ENCODE measurements at places on chromosomes 5 and 9.
A peak's percentile ranks its signal among the peaks of the same experiment; 100 is the strongest.

DNA sequence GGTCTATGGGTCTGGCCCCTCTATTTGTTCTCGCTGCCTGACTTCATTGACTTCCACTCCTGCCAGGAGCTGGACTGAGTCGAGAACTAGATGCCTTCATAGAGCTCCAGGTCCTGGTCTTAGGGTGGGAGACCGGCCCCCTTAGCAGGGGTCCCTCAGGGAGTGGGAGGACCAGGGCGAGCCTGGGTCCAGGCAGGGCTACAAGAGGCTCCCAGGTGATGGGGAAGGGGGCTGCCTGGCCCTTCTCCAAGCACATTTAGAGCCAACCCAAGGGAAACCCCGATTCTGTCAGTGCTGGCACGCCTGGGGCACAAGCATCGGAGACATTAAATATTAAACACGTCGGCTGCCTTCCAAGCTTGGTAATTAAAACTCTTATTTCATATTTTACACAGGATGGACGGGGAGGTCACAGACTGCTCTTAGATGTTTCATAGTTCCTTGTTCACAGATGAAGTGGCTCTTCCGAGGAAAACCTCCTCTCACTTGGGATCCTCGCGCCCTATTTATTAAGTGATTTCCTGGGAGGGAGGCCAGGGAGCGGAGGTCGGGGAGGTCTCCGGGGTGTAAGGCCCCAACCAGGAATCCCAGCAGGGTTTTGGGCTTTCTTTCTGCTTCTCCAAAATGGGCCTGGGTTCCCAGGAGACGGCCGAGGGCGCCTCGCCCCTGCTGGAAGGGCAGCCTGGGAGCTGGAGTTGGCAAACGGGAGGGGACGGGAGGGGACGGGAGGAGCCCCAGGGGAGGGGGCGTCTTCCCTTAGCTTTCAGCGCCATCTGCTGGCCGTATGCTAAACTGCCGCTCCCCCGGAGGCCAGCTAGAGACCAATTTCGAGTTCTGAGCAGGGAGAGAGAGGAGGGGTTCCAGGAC is 23.4 kb upstream of the ZBTB43 start:
- DNase-seq = peak; percentile 86

DNA sequence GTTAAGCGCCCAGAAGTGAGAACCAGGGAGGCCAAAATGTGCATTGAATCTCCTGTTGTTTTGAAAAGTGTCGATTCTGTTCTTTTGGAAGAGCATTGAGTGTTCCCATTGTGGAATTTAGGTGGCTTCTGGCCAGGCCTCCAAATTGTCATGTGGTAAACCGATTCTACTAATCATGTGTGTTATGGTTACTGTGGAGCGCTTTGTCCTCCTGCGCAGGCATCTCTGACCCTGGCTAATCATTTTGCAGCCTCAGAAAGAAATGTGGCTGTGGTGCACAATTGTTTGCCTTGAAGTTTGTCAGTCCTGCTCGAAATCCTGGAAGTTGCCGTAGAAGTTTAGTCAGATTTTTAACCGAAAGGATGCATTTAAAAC is 121.3 kb downstream of the RASGRF2 start:
- DNase-seq = peak; percentile 76

DNA sequence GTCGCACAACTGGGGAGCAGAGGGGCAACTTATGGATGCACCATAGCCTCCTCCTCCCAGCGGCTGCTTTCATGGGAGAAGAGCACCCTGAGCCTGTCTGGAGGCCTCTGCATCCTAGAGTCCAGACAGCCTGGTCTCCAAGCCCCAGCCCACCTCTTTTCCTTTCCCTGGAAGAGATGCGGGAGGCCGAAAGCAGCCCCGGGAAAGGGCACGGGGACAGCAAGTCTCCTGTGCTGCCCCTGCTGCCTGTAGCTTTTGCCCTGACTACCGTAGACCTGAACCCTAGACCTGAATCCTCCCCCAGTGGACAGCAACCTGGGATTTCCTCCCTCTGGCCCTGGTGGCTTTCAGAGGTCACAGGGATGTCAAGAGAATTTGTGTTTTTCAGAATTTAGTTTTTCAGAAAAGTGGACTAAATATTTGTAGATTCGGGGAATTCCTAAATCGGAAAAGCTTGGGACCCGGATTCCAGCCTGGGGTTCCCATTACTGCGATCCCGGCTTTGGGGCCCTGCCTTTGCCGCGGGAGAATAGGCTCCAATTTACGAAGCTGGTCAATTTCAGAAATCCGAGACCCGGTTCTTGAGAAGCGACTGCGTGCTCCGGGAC is 4.3 kb upstream of the PITX1 start:
- no peak for DNase-seq

DNA sequence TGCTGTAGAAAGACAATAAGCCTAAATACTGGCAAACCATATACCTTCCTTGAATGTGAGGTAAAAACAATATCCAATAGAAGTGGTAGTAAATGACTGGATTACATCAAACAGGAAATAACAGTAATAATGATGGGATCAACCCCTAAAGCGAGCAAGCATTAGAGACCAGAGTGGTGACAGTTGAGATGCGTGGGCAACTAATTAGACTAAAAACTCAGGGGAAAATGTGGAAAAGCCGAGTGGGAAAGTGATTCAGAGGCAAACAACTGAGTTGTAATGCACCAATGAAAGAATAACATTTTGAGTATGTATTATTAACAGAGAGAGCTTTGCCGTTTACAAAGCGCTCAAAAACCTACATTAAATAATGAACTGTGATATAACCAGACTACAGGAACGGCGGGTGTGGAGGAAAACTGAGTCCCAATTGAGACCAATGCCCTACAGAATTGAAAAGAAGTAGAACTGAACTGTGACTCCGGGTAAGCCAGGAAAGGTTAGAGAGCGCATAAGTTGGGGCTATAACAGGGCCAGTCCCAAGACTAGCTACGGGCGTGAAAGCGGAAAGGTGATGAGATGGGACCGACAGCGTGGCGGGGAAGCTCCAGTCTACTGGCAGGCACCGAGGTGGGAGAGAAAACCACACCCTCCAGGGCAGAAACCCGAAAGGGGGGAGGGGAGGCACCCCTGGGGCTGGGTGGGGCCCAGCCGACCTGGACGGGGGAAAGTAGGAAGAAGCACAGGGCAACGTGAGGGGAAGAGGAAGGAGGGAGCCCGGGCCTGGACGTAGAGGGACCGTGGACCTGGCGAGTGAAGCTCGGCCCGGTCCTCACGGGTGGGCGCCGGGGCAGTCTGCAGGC is 592 bp downstream of the UBAP2 start:
- peak; percentile 32 for DNase-seq

- no peak for DNase-seq
Measured at GRCh38 chr5:74401946-74402320, 238.6 kb downstream of the ENC1 start.

GRCh38 chr9:14136646-14137370 is 177.1 kb downstream of the NFIB start:
- DNase-seq = no peak

- DNase-seq = no peak
Measured at GRCh38 chr5:173718469-173718868, 102.0 kb upstream of the BOD1 start.

DNA sequence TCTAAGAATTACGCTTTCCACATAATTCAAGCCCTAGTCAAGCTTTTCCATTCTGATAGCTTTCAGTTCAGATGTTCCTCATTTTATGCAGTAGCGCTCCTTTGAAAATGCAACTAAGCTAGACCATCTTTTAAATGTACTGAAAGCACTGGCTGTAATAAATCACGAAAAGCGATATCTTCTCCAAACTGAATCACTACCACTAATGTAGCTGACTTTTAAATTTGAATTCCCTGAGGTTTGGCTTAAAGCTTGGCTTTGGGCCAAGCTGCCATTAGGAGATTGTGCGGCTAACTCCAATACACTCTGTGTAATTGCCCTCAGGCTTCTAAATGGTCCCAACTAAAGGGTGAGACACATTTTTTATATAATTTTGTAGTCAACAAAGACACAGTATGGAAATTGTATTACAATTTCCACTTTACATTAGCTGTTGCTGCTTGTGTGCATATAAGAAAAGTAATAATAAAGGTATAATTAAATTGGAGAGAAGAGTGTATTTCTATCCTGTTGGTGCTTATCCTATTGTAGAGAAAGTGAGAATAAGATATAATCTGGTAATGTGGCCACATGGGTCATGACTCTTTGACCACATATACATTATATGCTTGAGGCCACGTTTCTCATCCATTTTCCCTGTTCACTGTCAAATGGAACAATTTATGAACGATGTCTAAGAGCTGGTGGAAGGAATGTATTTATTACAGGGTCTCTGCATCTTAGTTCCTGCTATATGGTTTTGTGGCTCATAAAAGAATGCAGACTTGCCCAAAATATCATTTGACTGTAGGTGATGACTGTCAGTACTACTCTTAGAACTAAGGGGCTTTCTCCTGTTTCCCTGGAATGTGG is 118.7 kb upstream of the TAF11L2 start:
- no peak for DNase-seq

- DNase-seq = no peak
Measured at GRCh38 chr5:143471666-143472464, 68.4 kb upstream of the NR3C1 start.

DNA sequence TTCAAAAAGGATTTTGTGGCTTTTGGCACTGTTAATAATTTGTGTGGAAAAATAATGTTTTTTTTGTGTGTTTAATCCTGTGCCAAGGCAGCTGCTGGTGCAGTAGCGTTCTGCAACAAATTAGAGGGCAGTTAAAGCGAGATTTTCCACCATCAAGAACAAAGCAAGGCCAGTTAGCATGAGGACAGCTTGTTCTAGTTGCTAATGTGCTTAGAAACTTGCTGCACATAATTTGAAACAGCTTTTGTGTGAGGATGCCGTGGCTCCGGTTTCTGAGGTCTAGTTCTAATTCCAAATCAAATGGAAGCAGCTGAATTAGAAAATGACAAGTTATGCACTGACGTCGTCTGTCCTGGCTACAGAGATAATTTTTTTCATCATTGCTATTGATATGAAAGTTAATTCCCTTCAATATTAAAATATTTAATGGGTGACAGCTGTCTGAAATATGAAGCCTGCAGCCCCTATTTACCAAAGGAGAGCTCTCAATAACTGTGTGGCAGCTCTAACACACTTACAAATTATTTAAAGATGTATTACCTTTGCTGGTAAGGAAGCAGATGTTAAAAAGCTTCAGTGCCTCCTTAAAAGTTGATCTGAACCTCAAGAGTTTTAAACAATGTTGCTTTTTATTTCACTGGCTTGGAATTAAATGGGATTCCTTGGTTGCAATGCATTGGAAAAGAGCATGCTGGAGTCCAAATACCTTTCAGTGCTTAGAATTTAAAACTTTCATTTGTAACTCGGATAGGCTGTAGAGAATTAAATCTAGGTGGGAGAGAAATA is 128.6 kb downstream of the SPATA31D1 start:
- DNase-seq = peak; percentile 76

DNA sequence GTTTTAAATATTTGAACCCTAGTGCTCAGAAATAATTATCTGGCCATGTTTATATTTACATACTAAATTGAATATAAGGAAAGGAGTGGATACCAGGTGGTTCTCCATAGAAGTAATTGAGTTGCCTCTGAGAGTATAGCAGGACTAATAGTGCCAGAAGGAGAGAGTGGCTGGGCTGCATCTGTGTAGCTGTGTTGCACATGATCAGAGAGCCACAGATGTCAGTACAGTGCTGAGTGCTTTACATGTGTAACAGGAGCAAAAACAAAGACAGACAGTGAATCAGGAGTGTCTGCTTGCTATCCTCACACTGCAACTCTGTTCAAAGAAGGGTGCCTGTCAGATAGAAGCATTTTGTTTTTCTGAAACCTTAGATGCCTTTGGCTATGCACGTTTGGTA is 353.9 kb upstream of the PAPPA start:
- no peak for DNase-seq

GRCh38 chr9:130918101-130918825 is 20.8 kb downstream of the FIBCD1 start:
- no peak for DNase-seq

GRCh38 chr9:86353655-86354010 is 577 bp downstream of the TUT7 start:
- no peak for DNase-seq

GRCh38 chr5:85998656-85999055 is 619.1 kb upstream of the COX7C start:
- no peak for DNase-seq

DNA sequence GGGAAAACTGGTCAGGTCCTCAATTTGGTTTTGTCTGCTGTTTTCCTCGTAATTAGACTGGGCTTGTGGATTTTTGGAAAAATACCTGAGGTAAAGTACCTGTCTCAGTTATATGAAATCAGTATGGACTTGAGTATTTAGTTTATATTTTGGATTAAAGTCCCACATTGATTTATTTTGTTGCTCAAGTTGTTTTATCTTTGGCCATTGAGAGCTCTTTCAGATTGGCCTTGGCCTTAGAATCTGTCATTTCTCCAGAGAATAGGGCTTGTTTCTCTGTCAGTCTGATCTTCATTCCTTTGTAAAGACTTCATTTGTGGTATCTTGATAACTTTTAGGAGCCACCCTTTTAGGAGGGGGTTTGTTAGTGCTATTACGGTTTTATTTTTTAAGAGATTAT is 21.2 kb downstream of the UBAP1 start:
- no peak for DNase-seq

GRCh38 chr5:95081500-95081960 is 203.4 kb downstream of the MCTP1 start:
- no peak for DNase-seq

GRCh38 chr5:6395621-6396020 is 17.3 kb upstream of the MED10 start:
- DNase-seq = no peak

GRCh38 chr9:136625101-136626065 is 37.3 kb upstream of the EGFL7 start:
- peak; percentile 40 for DNase-seq

GRCh38 chr5:78843436-78843835 is 141.7 kb downstream of the ARSB start:
- no peak for DNase-seq

DNA sequence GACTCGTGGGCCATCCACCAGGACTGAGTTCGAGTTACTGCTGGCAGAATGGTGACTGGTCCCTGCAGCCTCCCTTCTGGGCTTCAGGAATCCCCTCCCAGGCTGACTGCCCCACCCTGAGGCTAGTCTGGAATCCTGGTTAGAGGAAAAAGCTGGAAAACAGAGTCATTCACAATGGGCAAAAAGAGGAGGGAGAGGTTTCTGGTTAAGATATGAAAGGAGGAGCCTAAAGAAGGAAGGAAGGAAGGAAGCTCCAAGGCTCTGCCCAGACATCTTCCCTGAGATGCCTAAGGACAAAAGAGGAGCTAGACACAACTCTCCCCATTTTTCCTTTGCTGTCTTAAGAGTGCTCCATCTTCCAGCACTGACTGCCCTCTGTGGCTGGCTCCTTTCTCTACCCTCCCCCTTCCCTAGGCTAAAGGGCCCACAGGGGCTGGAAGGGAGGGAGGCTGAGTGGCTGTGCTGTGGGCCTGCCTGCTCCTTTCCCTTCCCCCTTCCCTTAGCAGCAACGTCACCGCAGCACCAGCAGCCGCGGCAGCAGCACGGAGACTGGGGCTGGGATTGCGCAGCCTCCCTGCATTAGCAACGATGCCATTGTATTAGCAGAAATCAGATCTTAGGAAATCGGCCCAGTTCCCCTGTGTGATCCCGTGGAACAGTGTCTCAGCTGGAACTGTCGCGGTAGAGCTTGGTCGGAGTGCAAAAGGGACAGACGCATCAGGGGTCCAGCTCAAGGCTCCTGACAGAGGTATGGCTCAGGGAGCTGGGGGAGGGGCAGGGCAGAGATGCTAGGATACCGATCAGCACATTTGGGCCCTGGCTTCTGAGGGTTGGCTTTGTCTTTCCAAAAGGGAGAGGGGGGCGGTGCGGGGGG is 48.7 kb downstream of the RUSC2 start:
- DNase-seq = peak; percentile 84

GRCh38 chr5:164119806-164120447 is 614.5 kb downstream of the MAT2B start:
- no peak for DNase-seq

GRCh38 chr5:67725604-67726003 is 490.0 kb upstream of the PIK3R1 start:
- DNase-seq = no peak
